Mucosa of gallbladder (tissue), 1 donor: ENCODE measurements at places on chromosomes 3 and 15. TPM values are rescaled to one million over a fixed set of nuclear protein-coding genes. Genes with fewer than 3 reads are reported as not detected.

FEZF2 gene
- total RNA-seq = not detected

EFHB gene
- 0.75 TPM for total RNA-seq

DNA sequence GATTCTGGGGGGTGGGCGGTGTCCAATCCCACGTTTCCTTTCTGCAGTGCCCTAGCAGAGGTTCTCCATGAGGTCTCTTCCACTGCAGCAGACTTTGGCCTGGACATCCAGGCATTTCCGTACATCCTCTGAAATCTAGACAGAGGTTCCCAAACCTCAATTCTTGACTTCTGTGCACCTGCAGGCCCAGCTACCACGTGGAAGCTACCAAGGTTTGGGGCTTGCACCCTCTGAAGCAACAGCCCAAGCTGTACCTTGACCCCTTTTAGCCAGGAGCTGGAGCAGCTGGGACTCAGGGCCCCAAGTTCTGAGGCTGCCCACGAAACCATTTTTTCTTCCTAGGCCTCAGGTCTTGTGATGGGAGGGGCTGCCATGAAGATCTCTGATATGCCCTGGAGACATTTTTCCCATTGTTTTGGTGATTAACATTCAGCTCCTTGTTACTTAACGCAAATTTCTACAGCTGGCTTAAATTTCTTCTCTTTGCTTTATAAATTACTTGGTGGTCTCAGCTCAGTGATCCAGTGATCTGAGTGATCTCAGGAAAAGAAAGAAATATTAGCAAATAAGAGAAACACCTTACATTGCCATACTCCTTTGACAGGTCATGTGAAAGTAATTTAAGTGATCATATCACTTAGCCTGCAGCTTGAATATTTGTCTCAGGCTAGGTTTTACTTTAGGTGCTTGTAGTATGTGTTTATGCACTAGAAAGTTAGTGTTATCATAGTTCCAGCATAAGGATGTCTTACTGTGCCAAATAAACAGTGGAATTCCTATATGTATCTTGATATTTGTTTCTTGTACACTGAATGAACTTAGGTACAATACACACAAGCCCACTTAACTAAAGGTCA is 3.0 kb downstream of the SNAP23 start:
- DNase-seq = no peak

SCAP gene
- total RNA-seq = 137 TPM

DNA sequence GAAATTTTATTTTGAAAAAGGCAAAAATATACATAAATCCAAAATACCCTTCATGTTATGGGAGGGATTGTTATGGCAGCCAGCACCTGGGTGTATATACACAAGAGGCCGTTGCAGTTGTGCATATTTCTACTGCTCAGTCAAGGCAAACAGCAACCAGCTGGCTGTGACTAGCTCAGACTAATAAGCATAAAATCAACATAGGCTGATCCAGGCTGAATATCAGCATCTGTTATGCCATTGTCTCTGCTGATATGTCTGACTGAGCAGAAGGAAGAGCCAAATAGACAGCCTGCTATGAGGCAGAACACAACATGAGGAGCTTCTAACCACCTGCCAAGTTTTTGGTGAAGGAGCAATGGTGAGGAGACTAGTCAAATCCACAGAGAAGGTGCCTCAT is 457.5 kb upstream of the ALCAM start:
- no peak for DNase-seq

GRCh38 chr15:100947760-100948429 is 28.7 kb downstream of the LRRK1 start:
- DNase-seq = no peak

PAK6 gene
- total RNA-seq = 7.9 TPM

- DNase-seq = no peak
These were observed 45.4 kb upstream of the GOLM2 start for GRCh38 chr15:44243141-44243540.

- DNase-seq = no peak
These were observed 471.0 kb downstream of the FOXP1 start for GRCh38 chr3:71112576-71112975.

POMGNT2 gene
- total RNA-seq = 24.7 TPM

DNA sequence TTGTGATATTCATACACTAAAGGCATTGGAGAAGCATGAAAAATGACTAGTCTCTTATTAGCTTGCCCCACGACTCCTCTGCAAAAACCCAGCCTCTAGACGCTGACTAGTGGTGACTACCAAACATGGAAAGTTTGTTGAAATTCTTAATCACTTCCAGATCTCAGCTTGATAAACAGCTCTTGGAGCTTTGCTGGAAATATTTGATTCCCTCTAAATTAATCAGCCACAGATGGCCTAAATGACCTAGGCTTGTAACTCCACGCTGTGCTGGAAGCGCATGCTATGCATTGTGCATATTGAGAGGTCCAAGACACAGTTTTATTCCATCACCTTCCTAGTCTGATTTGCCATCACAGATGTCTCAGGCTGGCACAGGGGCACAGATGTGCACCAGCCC is 244.7 kb upstream of the ST8SIA2 start:
- no peak for DNase-seq

DNA sequence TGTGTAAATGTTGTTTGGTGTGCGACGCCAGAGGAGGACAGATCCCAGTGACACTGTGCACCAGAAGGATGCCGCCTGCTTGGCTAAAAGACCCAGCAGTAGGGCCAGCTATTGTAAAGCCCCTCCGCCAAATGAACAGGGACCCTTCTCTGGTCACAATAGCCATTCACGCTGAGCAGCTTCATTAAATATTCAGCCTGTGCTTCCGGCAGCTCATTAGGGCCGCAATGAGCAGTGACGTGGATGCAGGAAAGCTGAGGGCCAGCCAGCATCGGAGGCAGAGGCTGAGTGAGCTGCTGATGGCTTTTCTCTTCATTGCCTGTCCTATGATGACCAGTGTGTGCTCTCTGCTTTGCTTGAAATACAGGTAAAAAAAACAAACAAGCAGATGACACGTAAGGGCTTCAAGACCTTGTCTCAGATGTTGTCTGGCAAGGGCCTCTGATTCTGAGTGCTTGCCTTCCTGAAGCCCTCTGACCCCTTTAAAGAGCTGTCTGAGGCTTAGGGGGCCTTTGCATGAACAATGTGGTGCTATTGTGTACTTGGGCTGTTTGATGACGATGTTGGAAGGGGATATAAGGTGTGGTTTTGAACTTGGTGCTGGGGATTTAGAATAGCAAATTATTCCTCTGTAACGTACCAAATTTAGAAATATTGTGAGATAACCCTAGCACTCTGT is 130.4 kb downstream of the FEZF2 start:
- DNase-seq = no peak

- no peak for DNase-seq
These were observed 106.8 kb upstream of the GPR149 start for GRCh38 chr3:154536751-154537150.

CMTM8 gene
- 6.0 TPM for total RNA-seq

INSYN1 gene
- 13.8 TPM for total RNA-seq

- no peak for DNase-seq
These were observed 149.7 kb downstream of the RBMS3 start for GRCh38 chr3:29430558-29430971.

IMPG2 gene
- 0.29 TPM for total RNA-seq

GRCh38 chr3:149493315-149494021 is 19.0 kb downstream of the TM4SF4 start:
- DNase-seq = no peak

DNA sequence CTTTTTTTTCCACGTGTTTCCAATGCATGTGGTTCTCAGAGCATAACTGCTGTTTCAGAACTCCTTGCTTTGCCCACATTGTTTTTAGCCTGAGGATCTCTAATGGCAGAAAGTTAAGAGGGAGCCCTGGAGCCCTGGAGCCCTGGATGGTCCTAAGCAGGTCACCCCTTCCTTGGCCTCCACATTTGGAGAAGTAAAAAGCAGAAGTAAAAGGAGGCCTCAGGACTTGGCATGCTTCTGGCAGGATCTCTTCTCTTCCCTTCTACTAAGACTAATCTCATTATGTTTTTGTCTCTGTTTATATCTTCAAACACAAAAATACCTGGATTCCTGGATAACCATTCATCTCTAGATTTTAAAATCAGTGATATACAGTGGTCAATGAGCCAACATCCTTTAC is 50.1 kb downstream of the P2RY1 start:
- no peak for DNase-seq

CHRM5 gene
- not detected for total RNA-seq

GRCh38 chr15:38486936-38487335 is 33.0 kb downstream of the FAM98B start:
- DNase-seq = no peak

GRCh38 chr3:134464064-134464688 is 21.6 kb downstream of the ANAPC13 start:
- DNase-seq = peak; percentile 74

- DNase-seq = no peak
These were observed 60.0 kb upstream of the MNS1 start for GRCh38 chr15:56524915-56525314.

SLC12A8 gene
- 49.5 TPM for total RNA-seq

ITPKA gene
- total RNA-seq = 3.2 TPM

PLSCR2 gene
- total RNA-seq = 0.35 TPM

DNA sequence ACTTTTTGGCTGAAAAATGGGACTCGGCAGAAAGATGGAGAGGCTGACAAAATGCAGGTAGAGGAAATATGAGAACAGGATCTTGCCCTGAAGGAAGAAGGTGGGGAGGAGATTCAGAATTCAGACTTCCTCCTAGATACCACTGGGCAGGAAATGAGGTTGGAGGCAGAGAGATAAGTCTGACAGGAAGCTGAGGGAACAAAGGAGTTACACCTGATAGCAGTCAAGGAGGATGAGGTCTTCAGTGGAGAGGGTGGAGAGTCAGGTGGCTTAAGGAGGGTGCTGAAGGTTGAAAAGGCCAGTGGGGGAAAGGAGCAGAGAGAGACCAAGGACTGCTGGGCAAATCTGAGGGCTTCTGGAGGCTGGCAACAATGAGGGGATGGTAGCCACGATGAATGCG is 56.8 kb downstream of the CCR4 start:
- DNase-seq = no peak

- DNase-seq = no peak
These were observed 35.8 kb downstream of the PLD1 start for GRCh38 chr3:171774521-171774920.

DNA sequence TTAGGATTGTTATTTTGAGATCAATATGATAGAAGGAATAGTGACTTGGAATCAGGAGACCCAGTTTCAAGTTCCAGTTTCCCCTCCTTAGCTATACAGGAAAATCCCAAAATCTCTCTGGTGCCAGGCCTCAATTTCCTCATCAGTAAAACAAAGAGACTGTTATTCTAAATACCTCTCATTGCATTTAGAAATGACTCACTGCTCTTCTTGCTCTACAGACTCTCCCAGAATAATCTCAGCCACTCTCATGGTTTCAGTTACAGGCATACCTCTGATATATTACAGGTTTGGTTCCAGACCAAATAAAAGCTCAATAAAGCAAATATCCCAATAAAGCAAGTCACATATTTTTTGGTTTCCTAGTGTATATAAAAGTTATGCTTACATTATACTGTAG is 28.3 kb downstream of the IMPG2 start:
- DNase-seq = no peak

- no peak for DNase-seq
These were observed 211.2 kb downstream of the LPP start for GRCh38 chr3:188365184-188365583.

- DNase-seq = no peak
These were observed 340.8 kb downstream of the TIGIT start for GRCh38 chr3:114634635-114635034.

DNA sequence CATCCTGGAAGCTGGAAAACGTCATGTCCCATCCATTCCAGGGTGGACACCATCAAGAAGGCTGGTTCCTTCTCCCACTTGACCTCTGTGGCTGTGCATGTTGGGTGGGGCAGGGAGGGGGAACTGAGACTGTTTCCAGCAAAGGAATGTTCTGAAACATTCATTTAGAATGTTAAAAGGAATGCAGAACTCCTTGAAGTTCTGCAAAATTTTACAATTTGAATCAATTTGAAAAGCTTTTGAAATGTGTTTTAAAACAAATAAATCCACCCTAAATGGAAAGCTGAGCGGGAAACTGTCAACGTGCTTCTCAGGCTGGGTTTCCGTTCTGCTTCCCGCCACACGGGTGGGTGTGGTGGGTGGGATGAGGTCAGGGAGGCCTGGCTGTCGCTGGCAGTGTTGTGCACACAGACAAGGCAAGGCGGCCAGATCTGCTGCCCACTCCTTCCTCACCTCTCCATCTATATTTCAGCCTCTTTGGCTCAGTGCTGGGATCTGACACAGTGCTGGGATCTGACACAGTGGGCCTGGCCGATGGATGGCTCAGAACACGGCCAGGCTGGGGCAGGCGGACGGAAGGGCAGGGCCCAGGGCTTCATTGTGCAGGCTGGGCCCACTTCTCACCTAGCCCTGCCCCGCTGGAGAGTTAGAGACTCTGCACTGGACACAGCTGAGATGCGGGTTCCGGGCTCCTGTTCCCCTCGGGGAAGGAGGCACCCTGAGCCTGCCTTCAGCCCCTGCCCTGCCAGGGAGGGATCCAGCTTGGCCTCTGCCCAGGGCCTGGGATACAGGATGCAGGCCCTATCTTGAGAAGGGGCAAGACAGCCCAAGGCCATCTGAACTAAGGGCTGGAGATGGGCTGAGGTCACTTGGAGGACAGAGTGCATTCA is 110.4 kb downstream of the TMEM266 start:
- no peak for DNase-seq

- no peak for DNase-seq
These were observed 8.3 kb downstream of the ARL14 start for GRCh38 chr3:160685144-160685766.

GRCh38 chr3:6779140-6779539 is 81.8 kb upstream of the GRM7 start:
- DNase-seq = no peak

RSL24D1 gene
- 50.1 TPM for total RNA-seq

- no peak for DNase-seq
These were observed 31.6 kb upstream of the NUDT16 start for GRCh38 chr3:131349946-131350347.

- no peak for DNase-seq
These were observed 29.7 kb downstream of the STARD9 start for GRCh38 chr15:42604894-42605744.

- DNase-seq = no peak
These were observed 9.3 kb downstream of the BCHE start for GRCh38 chr3:165827883-165828282.

DNA sequence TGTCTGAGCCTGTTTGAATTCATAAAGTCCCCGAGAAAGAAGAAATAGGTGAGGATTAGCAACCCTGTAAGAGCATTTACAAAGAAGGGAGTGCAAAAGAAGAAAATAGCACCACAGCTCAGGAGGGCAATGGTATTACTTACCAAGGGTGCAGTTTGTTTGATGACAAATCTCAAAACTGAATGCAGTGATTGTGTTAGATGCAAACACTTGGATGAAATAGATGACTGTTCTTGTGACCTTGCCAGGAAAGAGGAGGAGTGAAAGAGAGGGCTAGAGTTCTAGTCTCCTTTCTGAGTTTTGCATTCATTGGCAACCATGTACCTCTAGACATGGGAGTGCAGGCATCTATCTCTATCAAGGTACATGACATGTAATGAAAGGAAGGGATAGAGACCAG is 1030.8 kb upstream of the CFAP20DC start:
- DNase-seq = no peak
